ENCODE measurements at places on chromosomes 5 and 9.
A peak's percentile ranks its signal among the peaks of the same experiment; 100 is the strongest.

- DNase-seq = no peak
These were observed 256.4 kb upstream of the IRX1 start for GRCh38 chr5:3339092-3339797.

DNA sequence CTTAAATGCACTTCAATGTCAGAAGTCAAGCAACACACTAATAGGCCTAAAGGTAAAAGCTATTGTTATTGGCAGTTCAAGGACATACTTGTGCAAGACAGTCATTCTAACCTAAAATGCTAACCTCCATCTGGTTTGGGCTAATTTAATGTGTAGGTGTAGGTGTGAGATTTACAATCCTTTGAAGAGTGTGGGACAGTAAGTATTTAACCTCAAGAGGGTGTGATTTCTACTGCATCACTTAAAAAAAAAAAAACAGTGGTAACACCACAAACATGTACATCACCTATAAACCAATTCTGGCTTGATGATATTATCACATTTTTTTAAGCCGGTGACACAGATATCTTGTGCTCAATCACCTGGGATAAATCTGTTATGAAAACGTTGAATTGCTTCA, 127.5 kb upstream of the MEF2C start:
- DNase-seq = no peak

- DNase-seq = peak; percentile 21
These were observed 130.1 kb upstream of the OSMR start for GRCh38 chr5:38715696-38716095.

GRCh38 chr9:17487467-17487866, 91.4 kb upstream of the SH3GL2 start:
- no peak for DNase-seq

GRCh38 chr5:175745210-175745609, 87.3 kb downstream of the HRH2 start:
- DNase-seq = no peak

GRCh38 chr5:98206566-98206965, 566.9 kb upstream of the RGMB start:
- no peak for DNase-seq

- no peak for DNase-seq
These were observed 58.5 kb upstream of the IER5L start for GRCh38 chr9:129236441-129237145.

DNA sequence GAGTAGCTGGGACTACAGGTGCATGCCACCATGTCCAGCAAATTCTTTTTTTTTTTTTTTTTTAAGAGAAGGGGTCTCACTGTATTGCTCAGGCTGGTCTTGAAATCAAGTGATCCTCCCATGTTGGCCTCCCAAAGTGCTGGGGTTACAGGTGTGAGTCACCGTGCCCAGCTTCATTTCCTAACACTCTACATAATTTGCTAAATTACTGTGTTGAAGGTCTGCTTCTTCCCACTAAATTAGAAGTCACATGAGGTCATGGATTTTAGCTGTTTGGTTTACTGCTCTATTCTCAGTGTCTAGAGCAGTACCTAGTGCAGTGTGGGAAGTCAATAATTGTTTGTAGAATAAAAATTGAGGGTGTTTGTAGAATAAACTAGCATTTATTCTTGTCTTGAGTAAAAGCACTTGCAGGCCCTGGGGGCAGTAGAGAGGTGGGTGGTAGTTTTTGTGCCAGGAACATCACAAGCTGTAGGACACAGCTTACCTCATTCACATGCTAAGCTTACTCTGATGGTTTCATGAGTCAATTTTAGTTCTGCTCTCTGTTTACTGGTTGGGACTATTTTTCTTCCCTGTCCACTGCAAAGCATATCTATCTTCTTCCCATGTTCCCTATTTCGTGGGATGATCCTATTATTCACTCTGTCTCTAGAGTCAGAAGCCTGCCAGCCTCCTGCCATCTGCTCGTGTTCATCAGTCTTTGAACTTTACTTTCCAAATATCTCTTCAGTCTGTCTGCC, 7.0 kb downstream of the TEX48 start:
- DNase-seq = no peak

DNA sequence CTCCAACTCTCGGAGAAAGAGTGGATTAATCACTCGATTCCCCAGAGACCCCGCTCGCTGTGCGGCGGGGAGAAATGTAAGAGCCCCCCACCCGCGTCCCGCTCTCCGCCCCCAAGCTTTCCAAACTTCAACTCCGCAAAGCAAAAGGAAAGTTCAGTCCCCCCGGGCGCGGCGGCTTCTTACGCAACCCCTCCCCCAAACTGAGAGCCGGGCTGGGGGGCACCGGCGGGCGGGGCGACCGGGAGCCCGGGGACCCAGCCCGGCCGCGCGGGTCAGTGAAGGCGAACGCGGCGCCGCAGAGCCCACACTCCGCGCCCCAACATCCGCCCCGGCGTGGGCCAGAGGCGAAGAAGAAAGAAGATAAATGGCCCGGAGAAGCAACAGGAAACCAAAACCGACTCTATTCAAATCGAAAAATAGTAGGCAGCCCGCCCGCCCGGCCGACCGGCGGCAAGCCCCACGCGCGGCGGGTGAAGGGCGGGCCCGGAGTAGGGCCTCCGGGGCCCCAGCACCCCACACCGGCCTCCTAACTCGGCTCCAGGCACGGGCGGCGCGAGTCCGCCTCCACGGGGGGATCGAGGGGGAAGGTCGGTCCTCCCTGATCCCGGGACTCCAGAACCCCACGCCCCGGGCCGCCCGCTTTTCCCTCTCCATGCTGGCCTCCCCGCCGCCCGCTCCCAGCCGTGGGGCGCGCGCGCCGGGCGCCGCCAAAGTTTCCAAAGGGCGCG, 720 bp downstream of the NOTCH1 start:
- DNase-seq = no peak

GRCh38 chr5:55108661-55109060, 6.2 kb downstream of the GZMA start:
- DNase-seq = no peak

DNA sequence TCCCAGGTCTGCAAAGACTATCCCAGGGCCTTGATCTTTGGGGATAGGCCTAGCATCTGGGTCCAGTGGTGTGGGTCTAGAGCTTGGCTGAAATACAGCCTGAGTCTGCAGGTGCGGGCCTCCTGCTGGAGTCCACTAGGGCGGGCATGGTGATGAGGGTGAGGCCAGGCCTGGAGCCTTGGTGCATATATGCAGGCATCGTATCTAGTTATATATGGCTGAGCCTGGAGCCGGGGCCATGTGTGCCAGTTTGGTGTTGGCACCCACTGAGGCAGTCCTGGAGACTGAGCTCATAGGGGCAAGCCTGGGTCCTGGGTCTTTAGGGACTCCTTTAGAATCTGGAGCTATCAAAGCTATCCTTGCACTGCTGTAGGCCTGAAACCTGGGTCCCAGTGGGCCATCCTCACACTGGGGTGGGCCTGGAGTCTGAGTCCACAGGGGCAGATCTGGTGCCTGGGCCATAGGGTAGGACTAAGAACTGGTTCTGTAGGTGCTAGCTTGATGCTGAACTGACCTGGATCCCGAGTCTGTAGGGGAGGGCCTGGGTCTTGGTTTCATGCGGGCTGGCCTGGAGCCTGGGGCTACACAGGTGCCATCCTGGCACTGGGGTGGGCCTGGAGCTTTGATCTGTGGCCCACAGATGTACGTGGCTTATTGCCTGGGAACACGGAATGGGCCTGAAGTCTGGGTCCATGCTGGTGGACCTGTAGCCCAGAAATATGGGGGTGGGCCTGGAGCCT, 346.5 kb upstream of the MEF2C start:
- DNase-seq = no peak

DNA sequence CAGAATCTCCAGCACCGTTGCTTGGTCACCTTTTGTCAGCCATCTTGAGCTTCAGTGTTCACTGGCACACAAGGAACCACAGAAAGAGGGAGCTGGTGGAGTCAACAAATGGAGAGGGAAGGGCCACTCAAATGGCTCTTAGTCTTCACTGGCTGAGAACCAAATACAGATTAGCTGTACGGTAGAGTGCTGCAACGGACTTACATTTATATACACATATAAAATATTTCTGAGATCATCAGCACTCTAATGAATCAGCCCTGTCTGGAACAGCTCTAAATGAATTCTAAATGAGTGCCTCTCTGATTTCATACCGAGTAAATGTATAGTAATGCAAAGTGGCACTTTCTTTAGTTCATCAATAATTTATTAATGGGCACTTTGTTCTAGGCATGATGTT, 24.8 kb downstream of the KCTD16 start:
- DNase-seq = no peak

- DNase-seq = no peak
These were observed 964.5 kb upstream of the DMAC1 start for GRCh38 chr9:8764051-8764450.

GRCh38 chr5:103224118-103224893, 34.3 kb upstream of the MACIR start:
- DNase-seq = peak; percentile 41

- no peak for DNase-seq
These were observed 378.4 kb downstream of the SPATA31D1 start for GRCh38 chr9:82367016-82367415.
